Activated T-cell treated with anti-CD3 and anti-CD28 coated beads for 4 hours (primary cell): ENCODE measurements at places on chromosomes 11 and 22.

- no peak for DNase-seq
Observed at GRCh38 chr11:32033491-32033890, 57.4 kb upstream of the RCN1 start.

DNA sequence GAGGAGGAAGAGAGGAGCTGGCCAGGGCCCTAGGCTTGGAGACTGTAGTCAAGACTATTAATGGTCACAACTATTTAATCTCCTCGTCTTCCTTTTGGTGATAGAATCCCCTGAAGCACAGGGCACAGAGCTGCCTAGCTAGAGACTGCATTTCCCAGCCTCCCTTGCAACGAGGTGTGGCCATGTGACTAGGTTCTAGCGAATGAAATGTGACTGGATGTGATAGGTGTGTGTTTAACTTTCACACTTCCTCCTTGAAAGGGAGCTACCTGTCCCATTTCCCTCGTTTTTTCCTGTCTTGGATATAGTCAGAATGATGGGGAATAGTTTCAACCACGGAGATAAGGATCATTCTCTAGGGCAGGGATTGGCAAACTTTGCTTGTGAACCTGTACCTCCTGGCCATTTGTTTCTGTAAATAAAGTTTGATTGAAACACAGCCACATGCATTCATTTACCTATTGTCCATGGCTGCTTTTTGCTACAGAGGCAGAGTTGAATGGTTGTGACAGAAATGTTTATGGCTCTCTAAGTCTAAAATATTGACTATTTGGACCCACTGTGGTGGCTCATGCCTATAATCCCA lies 313.5 kb downstream of the MIAT start:
- no peak for DNase-seq

DNA sequence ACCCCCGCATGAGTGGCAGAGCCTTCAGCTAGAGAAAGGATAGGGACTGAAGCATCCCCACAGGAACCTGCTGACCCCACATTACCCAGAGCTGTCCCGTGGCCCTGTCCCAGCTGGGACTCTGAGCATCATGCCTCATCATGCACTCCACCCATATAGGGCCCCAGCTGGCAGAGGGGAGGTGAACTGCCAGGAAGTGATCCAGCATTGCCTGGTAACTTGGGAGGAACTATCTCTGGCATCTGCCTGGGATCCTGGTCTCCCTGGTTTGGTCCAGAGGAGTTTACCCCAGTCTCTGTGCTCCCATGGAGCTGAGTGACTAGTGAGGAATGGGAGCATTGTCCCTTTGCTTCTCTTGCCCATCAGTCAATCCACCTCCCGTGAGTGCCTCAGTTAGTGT lies 228.8 kb downstream of the GRIK4 start:
- no peak for DNase-seq

GRCh38 chr11:70176940-70177689 lies 26.0 kb upstream of the FADD start:
- DNase-seq: peak; percentile 18

DNA sequence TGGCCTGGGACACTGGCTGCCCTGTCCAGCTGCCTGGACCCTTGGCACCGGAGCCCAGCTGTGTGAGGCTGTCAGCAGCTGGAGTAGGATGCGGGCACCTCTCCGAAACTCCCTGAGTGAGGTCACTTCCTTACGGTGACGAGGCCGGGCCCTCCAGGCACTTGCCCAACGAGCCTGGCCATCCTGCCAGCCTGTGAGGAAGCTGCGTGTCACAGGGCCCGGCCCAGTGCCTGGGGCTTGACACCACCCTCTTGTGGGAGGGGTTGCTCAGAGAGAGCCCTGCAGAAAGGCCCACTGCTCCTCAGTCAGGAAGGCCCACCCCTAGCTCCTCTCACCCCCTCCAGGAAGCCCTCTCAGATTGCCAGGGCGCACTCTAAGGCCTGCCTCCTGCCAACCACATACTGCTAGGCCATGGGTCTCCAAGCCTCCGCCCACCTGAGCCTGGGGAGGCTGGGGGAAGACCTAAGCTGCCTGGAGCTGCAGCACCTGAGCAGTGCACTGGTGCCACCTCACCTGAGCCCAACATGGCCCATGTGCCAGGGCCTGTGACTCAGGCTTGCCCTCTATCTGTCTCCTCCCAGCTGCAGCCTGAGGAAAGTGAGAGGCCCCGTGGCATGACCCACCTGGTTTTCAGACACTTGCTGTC lies 4.3 kb upstream of the PHLDA2 start:
- no peak for DNase-seq

DNA sequence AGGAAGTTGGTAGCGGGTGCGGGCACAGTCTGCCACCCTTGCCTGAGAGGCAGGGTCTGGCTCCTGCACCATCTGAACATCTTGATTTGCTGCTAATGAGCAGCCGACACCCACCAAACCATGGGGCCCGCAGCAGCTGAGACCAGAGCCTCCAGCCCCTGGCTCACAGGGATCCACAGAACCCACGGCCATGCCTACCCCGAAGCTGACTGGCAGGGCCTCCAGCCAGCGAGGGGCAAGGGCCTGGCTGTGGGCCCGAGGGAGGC lies 171.5 kb upstream of the NTM start:
- no peak for DNase-seq

DNA sequence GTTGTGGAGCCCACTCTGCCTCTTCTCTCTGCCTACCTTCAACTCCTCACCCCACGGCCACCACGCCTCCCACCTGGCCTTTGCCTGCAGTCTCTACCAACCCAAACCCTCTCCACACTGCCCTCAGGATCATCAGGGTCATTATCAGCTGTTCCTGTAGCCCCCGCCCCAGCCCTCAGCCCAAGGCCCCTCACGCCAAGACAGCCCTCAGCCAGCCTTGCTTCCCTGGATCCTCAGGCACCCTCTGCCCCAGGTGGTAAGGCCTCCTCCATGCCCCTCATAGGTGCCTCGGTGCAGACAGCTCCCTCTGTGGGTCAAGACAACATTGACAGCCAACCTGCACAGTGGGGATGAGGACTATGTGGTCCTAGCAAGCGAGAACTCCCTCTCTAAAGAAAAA lies 1.7 kb downstream of the SBF1 start:
- DNase-seq: no peak

GRCh38 chr11:95595973-95596489 lies 193.6 kb downstream of the FAM76B start:
- no peak for DNase-seq

DNA sequence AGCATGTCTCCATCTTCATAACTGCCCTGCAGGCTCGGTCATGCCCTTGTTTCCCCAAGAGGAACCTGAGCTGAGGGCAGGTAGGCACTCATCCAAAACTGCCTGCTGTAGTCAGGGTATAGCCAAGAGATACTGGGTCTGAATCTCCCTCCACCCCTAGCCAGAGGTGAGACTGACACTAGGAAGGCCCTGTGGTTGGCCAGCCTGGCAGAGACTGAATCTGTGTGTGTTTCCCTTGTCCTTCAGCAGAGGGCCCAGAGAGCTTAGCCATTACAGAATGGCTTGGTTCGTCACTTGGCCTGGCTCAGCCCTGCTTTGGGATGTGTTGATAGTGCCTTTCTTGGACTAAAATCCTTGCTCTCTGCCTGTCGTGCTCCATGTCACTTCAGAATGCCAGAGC lies 79.3 kb upstream of the SUSD2 start:
- no peak for DNase-seq

DNA sequence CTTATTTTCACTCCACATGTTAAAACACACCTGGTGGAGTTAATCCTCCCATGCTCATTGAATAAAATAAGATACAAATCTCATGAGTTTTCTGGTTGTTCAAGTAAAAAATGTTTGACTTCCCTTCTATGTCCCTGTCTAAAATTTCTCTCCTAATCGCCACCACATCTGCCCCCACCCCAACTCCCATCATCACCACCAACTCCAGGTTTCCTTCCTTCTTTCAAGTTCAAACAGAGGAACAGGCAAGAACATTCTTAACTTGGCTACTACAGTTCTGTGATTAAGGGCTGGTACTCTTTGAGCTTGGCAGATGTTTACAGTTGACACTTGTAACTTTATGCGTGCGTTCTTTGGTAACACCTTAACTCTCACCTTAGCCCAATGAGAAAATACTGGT lies 9.1 kb upstream of the PSMA1 start:
- no peak for DNase-seq

DNA sequence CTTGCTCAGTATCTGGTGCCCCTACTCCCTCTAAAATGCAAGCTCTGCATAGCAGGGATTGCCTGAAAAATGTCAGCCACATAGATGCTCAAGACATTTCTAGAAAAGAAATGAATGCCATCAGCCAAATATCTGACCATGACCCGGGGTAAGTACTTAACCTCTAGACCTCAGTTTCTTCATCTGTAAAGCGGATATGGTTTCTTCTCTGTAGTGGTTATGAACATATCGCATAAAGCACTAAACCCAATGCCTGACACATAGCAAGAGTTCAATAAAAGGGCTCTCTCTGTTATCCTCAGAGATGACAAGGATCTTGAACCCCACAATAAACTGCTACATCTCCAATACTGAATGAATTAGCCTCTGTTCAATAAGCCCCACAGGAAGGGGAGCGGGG lies 122.6 kb downstream of the ABTB2 start:
- DNase-seq: no peak
